KG1 (cell line): ENCODE measurements at places on chromosomes 16 and 17.

- DNase-seq: no peak
Measured at GRCh38 chr16:12265108-12265507, 288.6 kb downstream of the SNX29 start.

DNA sequence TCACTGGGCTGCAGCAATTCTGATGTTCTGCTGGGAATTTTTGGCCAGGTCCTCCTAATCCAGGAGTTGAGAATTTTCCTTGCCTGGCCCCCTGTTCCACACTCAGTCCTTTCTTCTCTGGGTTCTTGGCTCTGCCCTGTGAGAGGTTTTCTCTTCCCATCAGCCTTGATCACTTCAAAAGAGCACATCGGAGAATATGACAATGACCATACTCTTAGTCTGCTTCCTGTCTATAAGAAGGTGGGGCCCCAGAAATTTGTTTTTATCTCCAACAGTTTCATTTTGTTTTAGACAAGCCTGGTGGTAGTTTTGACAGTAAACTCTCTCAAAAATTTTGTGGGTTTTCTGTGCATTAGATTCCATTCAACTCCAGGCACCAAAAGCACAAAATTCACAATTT, 70.7 kb downstream of the C17orf67 start:
- DNase-seq: no peak

DNA sequence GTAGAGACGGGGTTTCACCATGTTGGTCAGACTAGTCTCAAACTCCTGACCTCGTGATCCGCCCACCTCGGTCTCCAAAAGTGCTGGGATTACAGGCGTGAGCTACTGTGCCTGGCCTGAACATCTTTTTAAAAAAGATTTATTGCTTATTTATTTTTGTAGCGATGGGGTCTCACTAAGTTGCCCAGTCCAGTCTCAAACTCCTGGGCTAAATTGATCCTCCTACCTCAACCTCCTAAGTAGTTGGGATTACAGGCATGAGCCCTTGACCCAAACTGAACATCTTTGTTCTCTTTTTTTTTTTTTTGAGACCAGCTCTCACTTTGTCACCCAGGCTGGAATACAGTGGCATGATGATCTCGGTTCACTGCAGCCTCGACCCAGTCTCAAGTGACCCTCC, 27.5 kb downstream of the DDX19A start:
- no peak for DNase-seq

DNA sequence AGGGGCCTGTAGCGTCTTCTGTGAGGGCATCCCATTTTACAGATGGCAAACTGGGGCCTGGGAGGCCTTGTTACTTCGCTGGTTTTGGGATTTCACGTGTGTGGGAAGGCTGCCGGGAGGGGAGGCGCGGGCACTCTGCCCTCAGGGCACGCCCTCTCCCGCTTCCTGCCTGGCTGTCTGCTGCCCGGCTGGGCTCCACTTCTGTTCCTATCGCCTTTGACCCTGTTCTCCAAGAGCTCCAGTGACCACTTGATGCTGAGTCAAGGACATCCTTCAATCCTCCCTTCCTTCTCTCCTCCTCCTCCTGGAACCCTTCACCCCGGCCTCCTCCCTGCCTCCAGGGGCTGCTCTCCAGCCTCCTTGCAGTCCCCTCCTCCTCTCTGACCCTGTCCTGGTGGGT, 16.0 kb downstream of the SPNS3 start:
- DNase-seq: no peak

- no peak for DNase-seq
Measured at GRCh38 chr16:1027501-1027815, 45.1 kb upstream of the SSTR5 start.

GRCh38 chr17:8158267-8159031, 4.3 kb downstream of the VAMP2 start:
- peak; percentile 9 for DNase-seq

GRCh38 chr16:10280262-10281170, 98.3 kb upstream of the GRIN2A start:
- DNase-seq: no peak

DNA sequence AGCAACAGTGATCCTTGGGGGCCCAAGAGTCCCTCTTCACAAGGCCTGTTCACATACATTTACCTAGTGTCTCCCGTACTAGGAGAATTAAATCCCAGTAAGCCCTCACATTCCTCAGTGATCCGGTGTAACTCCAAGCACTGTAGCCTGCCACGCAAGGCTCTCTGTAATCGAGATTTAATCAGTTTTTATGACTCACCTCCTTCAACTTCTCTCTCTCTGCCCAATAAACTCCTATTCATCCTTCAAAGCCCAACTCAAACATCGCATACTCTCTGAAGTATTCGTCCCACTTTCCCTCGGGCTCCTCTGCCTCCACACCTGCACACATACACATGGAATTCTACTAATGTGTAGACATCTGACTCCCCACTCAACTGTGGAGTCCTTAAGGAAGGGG, 141.8 kb downstream of the CMIP start:
- DNase-seq: no peak

DNA sequence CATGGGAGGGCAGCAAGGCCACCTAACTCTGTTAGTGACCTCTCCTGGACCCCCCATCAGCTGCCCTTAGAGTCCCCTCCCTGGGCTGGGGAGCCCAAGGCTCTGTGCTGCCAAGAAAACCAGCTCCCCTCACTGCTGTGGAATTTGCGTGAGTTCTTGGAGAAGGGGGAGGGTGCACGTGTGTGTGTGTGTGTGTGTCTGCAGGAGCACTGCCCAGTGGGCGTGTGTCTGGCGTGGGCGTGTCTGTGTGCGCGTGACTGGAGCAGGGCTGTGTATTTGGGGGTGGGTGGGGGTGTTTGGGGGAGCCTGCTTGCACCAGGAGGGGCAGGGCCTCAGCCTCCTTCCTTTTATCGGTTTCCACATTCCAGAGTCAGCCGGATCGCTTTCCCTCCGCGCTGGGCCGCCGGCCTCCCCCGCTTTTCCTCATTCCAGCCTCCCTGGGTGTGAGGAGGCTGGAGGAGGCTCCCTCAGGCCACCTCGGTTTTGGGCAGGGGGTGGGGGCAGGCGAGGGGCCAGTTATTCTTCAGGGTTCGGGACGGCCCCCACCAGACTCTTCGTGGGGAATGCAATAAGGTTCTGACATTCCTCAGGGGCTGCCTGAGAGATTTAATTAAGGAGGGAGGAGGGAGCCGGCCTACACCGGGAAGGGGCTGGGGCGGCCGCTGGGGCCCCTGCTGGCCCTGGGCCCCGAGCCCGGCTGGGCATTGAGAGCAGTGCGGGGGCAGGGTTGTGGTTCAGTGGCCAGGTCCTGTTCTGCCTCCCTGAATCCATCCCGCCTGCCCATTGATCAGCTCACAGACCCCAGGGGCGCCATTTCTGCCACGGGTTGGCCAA, 2.5 kb downstream of the VASN start:
- no peak for DNase-seq

- no peak for DNase-seq
Measured at GRCh38 chr16:20822521-20823325, 16.4 kb downstream of the REXO5 start.

DNA sequence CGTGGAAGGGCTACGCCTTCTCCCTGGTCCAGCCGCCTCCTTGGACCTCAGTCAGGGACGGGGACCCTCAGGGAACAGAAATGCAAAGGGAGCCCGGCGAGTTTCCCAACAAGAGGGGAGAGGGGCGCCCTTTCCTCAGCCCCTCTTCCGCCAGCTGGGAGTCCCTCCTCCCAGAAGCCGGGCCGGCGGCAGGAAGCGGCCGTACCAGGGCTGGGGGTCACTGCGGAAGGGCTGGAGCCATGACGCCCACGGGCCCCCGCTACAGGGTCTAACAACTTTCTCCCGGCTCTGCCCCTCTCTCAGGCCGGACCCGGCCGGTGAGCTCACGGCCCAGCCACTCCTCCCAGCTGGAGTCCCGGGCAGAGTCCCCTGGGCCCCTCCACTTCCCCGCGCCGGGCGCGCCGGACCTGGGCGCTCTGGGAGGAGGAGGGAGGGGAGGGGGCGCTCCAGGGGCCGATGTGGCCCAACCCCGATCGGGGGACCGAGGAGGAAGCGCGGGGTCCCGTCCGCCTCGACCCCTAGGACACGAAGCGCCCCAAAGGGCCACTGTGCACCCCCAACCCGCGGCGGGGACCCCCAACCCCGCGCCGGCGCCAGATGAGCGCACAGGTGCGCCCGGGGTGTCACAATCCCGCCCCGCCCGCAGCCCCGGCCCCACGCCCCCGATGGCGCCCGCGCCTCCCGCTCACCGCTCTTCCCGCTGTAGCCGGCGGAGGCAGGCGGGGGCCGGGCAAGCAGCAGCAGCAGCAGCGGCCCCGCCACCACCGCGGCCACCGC, 578 bp downstream of the PGAP6 start:
- DNase-seq: no peak

- DNase-seq: no peak
Measured at GRCh38 chr17:17503566-17504130, 7.5 kb upstream of the RASD1 start.

DNA sequence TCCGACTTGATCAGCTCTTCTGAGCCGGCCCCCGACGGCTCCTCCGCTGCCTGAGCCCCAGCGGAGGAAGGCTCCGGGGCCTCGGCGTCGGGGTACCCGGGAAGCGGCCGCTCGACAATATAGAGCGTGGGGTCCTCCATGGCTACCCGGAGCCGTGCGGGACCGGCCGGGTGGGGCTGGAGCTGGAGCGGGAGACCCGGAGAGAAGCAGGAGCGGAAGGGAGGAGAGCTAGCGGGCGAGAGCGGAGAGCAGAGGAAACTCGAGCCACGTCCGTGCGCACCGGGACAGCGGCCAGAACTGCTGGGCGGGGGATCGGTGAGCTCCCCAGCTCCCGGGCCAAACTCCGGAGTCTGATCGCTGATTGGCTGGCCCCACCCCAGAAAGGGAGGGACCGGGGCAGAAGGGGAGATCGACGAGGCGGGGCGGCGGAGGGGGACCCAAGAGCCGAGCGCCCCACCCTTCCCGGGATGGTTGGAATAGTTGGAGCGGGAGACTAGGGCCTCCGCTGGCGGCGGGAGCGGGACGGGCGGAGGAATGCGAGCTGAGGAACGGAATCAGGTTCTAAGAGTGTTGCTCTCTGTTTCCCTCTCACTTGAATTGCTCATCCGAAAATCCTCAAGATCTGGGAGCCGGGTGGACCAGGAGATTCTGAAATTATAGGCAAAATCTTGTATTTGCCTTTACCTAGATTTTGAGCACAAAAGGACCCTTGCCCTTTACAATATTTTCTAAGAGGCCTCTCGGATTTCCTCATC, at the start of gene CAVIN1:
CAVIN1 (minus strand) TSS at position 299 of the 755 bp plus-strand sequence; CDS start at position 140, 159 bp downstream.
- no peak for DNase-seq

GRCh38 chr16:69463876-69464275, 39.5 kb downstream of the CYB5B start:
- DNase-seq: no peak

DNA sequence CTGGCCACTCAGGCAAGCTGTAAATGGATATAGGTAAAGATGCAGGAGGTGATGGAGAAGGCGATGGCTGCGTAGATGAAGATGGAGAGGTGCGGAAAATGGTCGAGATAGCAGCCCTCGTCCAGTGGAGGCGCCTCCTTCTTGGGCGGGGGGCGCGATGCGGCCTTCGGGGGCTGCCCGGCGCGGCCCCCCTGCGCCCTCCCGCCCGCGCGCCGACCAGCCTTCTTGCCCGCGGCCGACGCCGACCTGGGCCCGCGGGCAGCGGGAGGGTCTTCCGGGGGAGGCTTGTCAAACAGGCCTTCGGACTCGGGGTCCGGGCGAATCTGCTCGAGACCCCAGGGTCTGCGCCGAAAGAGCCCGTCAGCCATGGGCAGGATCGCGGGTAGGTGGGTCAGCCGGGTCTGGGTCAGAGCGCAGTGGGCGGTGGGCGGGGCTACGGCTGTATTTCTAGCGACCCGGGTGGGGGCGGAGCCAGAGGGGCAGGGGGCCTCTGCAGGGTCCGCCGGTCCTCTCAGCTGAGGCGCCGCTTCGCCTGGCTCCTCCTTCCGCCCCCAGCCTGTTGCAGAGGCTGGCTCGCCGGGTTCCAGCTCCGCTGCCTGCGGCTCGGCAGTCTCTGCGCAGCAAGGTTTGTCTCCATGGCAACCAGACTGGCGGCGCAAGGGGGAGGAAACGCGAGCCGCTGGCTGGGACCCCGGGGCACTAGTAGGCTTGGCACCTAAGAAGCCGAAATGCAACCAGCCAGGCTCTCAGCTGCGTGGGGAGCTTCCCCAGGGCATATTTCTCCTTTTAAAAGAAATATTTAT, 14.4 kb downstream of the MIS12 start:
- no peak for DNase-seq

- DNase-seq: no peak
Measured at GRCh38 chr16:74320707-74321106, 24.1 kb downstream of the PSMD7 start.

DNA sequence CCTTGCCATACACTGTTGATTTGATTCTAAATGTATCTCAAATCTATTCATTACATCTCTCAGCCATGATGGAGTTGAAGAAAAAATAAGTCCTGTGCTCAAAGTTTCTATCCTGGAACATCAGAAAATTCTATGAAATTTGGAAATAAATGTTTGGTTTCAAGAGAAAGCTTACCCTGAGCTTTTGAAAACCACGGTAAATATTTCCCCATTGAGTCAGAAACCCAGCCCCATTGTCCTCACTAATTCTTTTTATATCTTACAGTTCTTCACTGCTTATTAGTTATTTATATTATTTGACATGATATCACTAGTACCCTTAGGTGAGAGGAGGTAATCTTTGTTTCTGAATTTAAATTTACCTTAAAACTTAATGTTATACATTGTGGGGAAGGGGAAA, 128.5 kb downstream of the MRTFB start:
- DNase-seq: no peak

- no peak for DNase-seq
Measured at GRCh38 chr16:85865-86264, 7.8 kb downstream of the MPG start.

- DNase-seq: peak; percentile 61
Measured at GRCh38 chr17:78289802-78290363, 58.5 kb downstream of the TMEM235 start.

- no peak for DNase-seq
Measured at GRCh38 chr16:31707743-31708335, 165.8 kb upstream of the ZNF267 start.

DNA sequence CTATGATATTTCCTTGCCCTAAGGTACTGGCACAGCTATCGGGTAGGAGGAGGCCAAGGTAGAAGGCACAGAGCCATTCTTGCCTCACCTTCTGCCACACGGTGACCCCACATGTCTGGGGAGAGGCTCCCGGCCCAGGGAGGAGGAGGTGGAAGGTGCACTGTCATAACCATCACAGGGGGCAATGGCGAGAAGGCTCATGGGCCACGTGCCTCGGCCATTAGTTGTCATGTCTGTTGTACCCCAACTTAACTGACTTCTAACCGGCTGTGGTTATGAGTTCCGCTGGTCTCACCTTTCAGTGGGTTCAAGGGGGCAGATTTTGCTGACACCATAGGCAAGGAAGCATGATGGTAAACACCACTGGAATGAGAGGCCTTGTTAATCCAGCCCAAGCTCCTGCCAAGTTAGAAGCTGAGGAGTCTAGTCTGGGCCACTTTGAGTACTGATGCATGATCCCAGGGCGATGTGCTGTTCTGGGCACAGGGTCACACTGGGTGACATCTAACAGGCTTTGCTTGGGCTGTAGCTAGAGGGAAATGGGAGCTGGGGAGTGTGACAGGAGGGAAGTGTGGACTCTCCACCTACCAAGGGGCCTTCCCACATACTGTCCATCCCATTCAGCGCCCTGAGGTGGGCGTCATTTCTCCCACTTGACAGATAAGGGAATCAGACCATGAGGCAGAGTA, 39.6 kb downstream of the HLF start:
- no peak for DNase-seq

GRCh38 chr17:35731917-35732805, 722 bp downstream of the RASL10B start:
- DNase-seq: no peak

- no peak for DNase-seq
Measured at GRCh38 chr17:29697371-29697770, 74.7 kb upstream of the CORO6 start.
